NCI-H446 treated with DMSO at 0.1 percent for 48 hours (cell line): ENCODE measurements at places on chromosomes 4 and X.

- DNase-seq: no peak
These were observed 151.1 kb downstream of the PJA1 start for GRCh38 chrX:69014200-69014599.

GRCh38 chr4:148023512-148024181 is 291.8 kb downstream of the ARHGAP10 start:
- no peak for DNase-seq

GRCh38 chr4:149897783-149898182 is 82.1 kb upstream of the IQCM start:
- DNase-seq: no peak

- no peak for DNase-seq
These were observed 42.7 kb downstream of the SAT1 start for GRCh38 chrX:23825675-23826074.

DNA sequence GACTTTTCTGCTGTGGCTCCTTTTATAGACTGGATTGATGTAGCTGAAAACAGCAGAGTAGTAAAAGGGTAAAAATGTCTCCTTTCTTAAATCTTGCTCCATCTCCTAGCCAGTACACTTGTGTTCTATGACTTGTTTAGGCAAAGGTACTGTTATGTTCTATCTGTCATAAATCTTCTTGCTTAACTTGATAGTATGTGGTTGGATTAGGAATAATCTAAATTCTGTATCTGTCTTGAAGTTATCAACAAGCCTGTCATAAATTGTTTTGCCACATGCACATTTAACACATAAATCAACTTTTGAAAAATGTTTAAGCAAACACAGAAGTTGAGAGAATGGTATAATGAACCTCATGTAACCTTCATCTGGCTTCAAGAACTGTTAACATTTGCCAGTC is 157.0 kb downstream of the FRAS1 start:
- DNase-seq: no peak

- DNase-seq: no peak
These were observed 17.7 kb upstream of the CENPU start for GRCh38 chr4:184751585-184751956.

- DNase-seq: no peak
These were observed 15.0 kb downstream of the BCLAF3 start for GRCh38 chrX:19975845-19976244.

DNA sequence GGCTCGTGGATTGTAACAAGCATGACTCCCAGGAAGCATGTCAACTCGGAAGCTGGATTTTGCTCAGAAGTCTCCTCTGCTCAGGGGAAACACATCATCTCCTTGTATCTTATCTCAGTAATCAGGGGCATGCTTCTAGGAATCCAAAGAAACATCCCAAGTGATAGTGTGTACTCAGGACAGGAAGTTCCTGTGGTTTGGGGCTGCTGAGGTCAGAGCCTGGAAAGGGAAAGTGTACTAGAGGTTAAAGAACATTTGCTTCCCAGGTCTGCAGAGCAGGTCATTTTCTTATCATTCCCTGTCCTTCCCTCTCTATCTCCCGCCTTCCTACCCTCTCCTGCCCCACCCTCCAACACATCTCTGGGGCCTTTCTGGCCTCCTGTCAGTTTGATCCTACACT is 38.8 kb downstream of the SLC34A2 start:
- no peak for DNase-seq

DNA sequence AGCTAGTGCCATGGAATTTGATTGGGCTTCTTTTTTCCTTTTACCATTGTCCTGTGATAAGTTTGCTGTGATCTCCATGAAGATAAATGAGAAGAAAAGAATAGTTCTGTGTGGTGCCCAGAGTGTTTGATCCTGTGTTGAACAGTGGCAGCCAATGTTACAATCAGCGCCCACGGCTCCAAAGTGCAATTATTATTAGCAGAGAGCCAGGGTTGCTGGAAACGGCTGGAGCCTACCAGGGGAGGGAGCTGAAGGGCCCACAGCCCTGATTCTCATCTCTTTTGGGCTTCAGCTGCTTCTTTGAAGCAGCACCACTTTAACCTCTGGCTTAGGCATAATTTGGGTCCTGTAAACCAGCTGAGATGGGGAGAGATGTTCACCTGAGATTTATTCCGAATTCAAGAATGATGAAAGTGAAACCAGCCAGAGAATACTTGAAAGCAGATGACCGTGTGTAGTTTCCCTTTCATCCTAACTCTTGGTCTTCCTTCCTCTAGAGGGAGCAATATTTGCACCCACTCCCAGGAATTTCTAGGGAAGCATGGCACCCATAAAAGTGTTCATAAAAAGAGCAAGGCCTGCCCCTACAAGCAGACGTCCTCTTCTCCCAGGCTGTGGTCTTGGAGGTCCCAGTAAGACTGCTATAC is 298.3 kb downstream of the EVC2 start:
- no peak for DNase-seq

DNA sequence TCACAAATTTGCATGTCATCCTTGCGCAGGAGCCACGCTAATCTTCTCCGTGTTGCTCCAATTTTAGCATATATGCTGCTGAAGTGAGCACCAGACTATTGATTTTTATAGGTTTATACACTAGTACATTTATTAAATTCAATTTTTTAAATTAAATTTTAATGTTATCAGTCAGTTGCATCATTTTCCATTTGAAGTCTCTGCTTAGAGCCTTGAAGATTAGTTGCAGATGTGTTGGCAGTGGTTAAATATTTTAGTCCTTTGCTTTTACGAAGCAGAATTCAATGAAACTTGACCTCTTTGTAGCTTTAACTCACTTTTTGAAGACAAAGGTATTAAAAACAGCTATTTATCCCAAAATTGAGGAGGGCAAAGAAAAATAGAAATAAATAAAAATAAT is 16.5 kb downstream of the TRAPPC11 start:
- no peak for DNase-seq

DNA sequence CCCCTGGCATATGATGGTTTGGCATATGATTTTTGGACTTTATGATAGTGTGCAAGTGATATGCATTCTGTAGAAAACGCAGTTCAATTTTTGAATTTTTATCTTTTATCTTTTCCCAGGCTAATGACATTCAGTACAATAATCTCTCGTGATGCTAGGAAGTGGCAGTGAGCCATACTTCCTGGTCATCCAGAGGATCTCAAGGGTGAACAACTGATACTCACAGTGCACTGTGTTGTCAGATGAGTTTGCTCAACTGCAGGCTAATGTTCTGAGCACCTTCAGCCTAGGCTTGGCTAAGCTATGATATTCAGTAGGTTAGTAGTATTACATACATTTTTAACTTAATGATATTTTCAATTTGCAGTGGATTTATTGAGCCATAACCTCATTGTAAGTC is 405.3 kb downstream of the PCDH7 start:
- DNase-seq: no peak

DNA sequence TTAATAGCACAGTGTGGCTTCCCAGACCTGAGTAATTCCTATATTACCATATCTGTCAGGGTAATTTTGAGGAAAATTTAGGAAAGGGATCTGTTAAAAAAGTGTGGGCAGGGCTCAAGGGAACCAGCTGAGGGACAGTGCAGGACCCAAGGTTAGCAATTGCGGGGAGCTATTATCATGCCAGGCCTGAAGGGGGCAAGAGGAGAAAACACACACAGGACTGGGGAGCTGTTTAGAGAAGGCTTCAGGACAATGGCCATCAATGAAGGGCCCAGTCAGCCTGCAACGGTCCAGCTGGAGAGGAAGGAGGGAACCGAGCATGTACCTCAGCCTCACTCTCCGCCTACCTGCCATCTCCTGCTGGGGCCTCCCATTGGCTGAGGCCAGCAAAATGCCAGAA is 19.0 kb upstream of the NHS start:
- no peak for DNase-seq

DNA sequence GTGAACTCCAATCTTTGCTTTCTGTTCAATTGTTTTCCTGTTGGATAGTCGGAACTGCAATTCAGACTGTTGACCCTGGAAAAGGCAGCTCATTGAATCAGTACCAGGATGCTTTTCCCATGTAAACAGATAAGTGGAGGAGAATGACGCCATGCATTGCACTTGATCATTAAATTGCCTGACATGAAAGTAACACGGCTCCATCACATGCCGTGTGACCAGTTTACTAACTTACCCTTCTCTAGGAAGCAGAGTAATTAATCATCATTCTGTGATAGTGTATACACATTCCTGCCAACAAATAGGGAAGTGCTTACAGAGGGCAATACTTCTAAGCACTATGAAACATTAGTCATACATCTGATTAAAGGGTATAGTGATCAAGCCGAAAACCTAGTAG is 101.4 kb downstream of the PPARGC1A start:
- DNase-seq: no peak

- DNase-seq: no peak
These were observed 200.2 kb downstream of the CPEB2 start for GRCh38 chr4:15202481-15202880.

DNA sequence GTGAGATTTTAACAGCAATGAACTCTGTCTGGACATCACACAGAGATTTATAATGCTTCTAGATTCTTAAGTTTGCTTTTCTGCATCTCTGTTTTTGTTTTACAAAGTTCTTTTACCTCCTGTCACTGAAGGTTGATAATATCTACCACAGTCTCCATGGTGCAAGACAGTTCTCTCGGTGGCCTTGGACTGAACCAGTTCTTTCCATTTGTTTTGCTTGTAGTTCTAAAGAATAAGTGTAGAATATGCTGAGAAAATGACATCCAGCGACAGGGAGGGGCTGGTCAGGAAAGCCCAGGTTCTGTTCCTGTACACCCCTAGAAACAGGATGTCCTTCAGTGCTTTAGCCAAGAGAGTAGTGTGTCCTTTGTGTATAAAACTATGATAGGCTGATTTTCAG is 1079.5 kb upstream of the INTU start:
- no peak for DNase-seq

GRCh38 chr4:84809946-84810345 is 156.5 kb downstream of the WDFY3 start:
- DNase-seq: no peak

DNA sequence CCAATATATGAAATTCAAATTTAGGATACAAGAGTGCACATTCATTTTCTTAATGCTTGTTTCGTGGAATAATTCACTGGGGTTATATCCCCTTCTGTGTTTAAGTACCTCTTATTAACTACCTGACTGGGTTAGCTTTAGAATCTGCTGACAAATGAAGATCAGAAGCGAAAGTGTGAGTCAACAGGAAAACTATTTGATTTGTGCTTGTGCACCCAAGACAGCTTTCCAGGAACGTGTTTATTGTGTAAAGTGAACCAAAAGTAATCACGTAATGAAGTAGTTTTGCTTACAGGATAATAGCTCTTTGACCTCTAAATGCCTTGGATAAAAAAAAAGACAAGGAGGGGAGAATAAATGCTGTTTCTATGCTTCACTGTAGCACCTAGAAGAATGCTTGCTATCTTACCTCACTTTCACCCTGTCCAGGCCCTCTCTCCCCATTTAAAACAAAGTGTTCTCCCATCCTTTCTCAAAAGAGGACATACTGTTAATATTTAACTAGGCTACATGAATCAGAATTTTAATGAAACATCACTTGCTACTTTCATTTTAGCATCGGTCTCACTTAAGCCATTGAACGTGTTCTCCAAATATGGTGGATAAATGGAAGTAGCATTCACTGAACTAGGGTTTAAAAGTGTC is 141.9 kb downstream of the THOC2 start:
- DNase-seq: no peak

DNA sequence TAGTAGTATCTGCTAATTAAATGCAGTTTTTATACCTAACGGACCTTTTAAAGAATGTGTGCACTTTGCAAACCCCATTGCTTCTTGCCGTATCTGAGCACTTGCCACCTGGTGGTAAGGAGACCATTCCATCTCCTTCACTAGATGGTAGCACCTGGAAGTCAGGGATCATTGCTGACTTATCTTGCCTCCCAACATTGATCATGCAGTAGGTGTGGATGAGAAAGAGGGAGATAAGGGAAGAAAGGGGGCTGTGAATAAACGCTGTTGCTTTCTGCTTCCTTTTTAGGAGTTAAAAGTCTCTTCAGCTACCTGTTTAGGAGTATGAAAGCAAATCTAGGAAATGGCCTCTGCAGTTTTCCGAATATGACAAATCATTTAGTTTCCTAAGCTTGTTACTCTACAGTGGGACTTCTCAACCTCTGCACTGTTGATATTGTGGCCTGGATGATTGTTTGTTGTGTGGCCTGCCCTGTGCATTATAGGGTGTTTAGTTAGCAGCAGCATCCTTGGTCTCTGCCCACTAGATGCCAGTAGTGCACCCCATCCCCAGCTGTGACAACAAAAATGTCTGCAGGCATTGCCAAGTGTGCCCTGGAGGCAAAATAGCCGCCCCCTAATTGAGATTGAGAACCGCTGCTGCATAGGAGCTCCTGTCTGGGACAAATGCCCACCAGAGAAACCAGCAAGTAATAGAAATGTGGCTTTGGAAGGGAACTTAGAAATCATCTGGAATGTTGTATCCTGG is 38.8 kb downstream of the GAB1 start:
- DNase-seq: peak; percentile 44

DNA sequence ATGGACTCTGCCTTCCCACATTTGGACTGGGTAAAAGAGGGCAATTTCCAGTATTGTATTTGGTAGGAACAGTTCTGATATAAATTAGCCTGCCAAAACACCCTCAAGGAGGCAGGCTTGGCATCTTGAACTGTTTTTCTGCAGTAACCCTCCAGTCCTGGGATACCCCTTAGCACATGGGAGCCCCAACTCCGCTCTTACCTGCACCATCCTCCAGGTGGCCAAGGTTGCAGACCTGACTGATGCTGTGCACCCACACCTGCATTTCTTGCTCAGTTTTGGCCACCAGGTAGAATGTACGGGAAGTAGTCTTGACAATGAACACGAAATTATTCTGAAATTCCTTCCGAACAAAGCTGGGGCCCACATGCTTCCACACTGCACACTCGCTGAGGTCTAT is 35.1 kb downstream of the GAB3 start:
- no peak for DNase-seq

GRCh38 chr4:110211007-110211769 is 12.8 kb upstream of the ELOVL6 start:
- DNase-seq: no peak

- no peak for DNase-seq
These were observed 184.0 kb downstream of the IQCM start for GRCh38 chr4:149631629-149632028.

DNA sequence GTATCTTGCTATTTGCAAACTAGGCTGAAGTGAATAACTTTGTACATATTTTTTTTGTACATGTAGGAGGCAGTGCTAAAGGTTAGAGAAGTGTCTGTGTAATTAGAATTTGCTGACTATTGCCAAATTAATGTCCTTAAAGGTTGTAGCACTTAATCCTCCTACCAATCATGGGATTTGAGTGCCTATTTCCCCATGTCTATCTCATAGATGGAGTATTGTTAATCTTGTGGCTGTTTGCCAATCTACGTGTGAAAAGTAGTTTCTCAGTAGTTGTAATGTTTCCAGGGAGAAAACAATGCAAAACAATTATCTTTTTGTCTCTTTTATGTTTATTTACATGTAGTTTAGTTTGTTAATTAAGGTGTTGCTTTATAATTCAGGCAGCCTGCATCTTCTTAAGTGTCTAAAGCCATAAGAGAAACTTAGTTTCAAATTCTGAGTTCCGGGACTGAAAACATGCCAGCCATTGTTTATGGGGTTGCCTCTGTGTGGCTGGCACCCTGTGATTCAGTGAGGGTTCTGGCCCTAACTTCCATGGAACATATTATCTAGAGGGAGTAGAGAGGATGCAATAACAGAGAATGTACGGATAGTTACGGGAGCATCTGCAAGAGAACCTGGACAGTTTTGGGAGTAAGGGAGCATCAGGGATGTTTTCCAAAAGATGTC is 142.4 kb downstream of the KLHL8 start:
- no peak for DNase-seq

- DNase-seq: no peak
These were observed 204.4 kb downstream of the NSUN7 start for GRCh38 chr4:40954088-40954668.
